HT1080 (cell line): ENCODE measurements at places on chromosomes 5 and 9. TPM values are rescaled to one million over a fixed set of nuclear protein-coding genes. Genes with fewer than 3 reads are reported as not detected.

DCTN4 gene
- 30.5 and 40.8 TPM in 2 replicates for total RNA-seq

FGF10 gene
- not detected in 2 replicates for total RNA-seq

DOCK2 gene
- 2.1 and 2.9 TPM in 2 replicates for total RNA-seq

SPATA31E1 gene
- total RNA-seq = not detected in 2 replicates

PDE4D gene
- total RNA-seq = 1.0 and 2.6 TPM in 2 replicates

FCN1 gene
- total RNA-seq = not detected in 2 replicates

CBY3 gene
- total RNA-seq = not detected in 2 replicates

SPEF2 gene
- total RNA-seq = 0.80 and 1.1 TPM in 2 replicates

GABRA6 gene
- 1.9 and 2.9 TPM in 2 replicates for total RNA-seq

CCL28 gene
- 0.11 TPM in 1 of 2 replicates, not detected in the other for total RNA-seq

ST8SIA4 gene
- not detected in 2 replicates for total RNA-seq

SLC1A1 gene
- total RNA-seq = 0.10 and 0.13 TPM in 2 replicates

DNAH5 gene
- total RNA-seq = 0.16 and 0.50 TPM in 2 replicates

CMYA5 gene
- total RNA-seq = 0.06 and 0.17 TPM in 2 replicates

FAM200C gene
- 5.0 TPM in 2 replicates for total RNA-seq

NUTM2F gene
- not detected in 2 replicates for total RNA-seq

SLC36A2 gene
- not detected in 2 replicates for total RNA-seq

DNA sequence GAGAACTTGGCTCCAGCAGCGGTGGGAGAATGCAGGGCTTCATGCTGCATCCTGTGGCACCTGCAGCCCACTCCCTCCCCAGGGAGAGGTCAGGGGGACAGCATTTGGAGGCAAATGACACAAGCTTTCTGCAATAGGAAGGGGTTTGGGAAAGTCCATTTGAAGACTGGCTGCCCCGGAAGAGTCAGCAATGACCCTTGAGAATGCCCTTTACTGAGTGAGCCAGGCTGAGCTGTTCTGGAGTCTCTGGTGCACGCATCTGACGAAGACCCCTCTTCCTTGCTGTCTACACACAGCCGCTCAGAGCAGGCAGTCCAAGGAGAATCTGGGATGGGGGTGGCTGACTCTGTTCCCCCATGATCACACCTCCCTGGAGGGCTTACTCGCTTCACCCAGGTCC lies 5.5 kb upstream of the NXNL2 start:
- DNase-seq = no peak

DNA sequence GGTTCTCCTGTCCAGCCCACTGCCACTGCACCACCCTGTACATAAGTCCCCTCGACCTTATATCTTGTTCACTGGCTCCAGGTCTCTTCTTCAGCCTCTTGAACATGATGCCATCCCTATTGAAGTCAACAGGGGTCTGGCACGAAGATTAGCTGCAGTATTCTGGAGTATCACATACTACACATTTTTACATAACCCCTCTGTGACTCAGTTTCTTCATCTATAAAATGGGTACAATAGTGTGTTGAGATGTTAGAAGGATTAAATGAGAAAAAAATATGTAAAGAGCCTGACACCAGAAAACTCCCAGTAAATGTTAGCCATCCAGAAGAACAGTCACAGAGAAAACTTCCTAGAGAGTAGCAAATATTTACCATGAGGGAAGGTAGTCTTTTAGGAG lies 98.9 kb downstream of the PIK3R1 start:
- no peak for DNase-seq

DNA sequence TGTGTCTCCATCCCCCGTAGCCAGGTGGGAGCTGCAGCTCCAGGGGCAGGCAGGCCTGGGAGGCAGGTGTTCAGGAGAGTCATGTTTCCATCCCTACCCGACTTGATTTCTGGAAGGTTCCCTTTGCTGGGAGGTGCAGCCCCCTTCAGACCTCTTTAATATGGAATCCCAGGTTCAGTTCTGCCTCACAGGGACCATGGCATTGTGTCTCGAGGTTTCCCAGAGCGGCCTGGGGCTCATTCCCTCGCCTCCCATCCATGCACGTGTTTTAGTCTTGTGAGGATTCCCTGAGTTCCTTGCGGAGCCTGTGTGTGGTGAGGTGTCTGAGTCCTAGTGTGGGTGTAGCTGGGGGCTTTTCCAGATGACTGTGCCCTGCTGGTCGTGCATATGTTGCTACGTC lies 16.5 kb upstream of the AHRR start:
- no peak for DNase-seq

GRCh38 chr5:109788596-109788995 lies 98.9 kb downstream of the MAN2A1 start:
- no peak for DNase-seq

GRCh38 chr5:27568811-27569210 lies 530.4 kb upstream of the CDH9 start:
- DNase-seq = peak; percentile 28

- DNase-seq = no peak
Observed at GRCh38 chr9:112162621-112163413, 12.3 kb downstream of the SUSD1 start.

- peak; percentile 50 for DNase-seq
Observed at GRCh38 chr5:140310434-140310833, 7.5 kb upstream of the PFDN1 start.

DNA sequence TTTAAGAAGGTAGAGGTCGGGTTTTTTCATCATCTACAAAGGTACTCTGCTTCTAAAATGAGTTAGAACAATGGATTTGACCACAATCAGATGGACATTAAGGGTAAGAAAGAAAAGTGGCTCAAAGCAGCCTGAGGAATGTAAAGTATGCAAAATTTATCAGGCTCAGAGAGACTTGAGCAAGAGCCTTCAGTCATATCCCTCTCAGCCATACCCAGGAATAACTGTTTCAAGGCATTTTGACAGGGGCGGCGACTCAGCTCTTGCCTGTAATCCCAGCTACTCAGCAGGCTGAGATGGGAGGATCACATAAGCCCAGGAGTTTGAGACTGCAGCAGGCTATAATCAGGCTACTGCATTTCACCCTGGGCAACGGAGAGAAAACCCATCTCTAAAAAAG lies 38.8 kb upstream of the ANXA2R start:
- DNase-seq = peak; percentile 46

DNA sequence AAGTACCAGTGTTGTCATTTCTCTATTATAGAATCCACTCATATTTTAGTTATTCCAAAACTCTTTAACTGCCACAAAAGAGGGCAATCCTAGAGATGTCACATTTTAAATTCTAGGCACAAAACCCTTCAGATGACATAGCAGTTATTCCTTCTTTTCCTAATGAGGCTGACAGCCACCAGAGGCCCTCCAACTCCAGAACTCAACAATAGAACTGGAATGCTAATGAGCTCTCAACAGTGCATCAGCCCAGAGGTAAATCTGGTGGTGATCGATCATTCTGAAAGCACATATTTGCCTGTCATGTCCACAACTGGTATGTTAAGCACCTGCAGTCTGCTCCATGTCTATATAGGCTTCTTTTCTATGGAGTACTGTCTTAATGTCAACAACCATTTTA lies 40.2 kb upstream of the RAB3C start:
- DNase-seq = no peak

DNA sequence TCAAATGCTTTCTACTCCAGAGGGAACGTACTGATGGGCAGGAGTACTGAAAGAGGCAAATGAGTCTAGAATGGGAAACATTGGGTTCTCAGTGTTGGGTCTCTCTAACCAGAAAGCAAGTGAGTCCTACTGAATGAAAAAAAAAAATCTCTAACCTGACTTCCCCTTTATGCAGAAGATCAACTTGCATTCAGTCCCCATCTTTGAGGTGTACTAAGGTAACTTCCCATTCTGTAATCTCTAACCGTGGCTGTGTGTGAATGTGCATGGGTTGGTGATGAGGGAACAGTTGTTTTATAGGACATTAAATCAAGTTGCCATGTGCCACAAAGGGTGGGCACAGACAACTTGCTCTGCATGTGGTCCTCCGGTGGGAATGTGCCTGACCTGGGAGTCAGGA lies 264.6 kb upstream of the CLINT1 start:
- DNase-seq = no peak

- DNase-seq = peak; percentile 90
Observed at GRCh38 chr5:142325725-142326479, 1.1 kb upstream of the SPRY4 start.

DNA sequence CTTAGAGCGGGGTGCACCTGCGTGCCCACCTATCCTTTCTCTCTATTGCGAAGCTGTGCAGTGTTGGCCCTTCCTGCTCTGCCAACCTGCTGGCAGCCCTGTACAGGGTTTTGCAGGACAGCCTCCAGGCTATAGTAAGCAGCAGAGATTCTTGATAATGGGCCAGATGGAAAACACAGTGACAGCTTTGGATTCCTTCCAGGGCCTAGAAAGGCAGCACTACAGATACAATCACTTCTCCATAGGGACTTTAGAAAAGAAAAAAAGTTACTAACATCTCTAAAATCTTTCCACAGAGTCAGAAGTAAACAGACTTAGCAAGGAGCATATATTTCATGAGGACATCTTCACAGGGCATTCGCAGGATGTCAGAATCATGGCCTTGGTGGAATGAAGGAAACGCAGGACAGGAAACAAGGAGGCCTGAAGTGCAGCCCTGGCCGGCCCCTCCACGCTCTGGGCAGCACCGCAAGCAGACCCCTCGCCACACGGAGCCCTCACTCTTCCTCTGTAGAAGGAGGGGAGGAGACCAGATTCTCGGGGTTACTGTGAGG lies 172.1 kb upstream of the GAS1 start:
- peak; percentile 7 for DNase-seq

GRCh38 chr9:128987805-128988204 lies 40.3 kb downstream of the NUP188 start:
- DNase-seq = peak; percentile 72

- DNase-seq = no peak
Observed at GRCh38 chr9:83526901-83527300, 11.3 kb downstream of the FRMD3 start.

DNA sequence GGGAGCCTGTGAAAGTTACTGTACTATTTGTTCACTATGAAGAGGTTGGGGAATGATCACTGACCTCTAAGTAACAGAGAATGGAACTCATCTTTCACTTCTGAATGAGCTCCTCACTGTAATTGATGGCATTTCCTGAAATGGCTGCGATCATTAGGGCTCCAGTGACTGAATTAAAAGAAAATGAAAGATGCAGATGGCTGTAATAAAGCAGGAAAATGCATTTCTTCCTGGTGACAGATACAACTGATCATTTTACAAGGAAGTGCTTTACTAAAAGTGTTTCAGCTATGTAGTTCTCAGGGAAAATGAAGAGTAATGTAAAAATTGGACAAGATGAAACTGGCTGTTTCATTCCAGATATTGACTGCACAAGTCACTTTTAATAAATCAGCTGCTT lies 1200.6 kb upstream of the NUDT12 start:
- DNase-seq = no peak

GRCh38 chr5:176183321-176184074 lies 54.7 kb upstream of the SIMC1 start:
- DNase-seq = no peak

DNA sequence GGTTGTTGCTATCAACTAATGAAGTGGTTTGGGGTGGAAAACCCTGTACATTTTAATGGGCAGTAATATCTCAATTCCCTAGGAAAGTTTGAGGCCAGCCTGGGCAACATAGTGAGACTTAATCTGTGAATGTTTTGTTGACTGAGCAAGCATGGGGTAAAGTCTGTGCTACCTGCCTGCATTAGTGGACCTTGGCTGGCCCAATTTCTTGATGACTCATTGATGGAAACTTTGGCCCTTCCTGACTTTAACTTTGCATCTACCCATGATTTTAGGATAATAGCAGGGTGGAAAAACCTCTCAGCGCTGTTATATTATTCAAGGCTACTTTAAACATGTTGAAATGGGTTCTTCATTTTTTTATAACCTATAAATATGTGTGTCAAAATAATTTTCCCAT lies 389.4 kb upstream of the RORB start:
- no peak for DNase-seq

DNA sequence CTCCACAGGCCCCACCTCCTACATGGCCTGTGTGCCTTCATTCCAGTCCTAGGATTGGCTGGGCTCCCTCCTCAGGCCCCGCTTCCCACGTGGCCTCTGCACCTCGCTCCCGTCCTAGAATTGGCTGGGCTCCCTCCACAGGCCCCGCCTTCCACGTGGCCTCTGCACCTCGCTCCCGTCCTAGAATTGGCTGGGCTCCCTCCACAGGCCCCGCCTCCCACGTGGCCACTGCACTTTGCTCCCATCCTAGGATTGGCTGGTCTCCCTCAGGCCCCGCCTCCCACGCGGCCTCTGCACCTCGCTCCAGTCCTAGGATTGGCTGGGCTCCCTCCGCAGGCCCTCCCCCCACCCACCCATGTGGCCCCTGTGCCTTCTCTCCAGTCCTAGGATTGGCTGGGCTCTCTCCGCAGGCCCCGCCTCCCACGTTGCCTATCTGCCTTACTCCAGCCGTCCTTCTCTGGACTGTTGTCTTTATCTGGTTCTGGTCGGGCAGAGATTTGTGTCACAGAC lies 45.3 kb upstream of the CACNA1B start:
- no peak for DNase-seq

DNA sequence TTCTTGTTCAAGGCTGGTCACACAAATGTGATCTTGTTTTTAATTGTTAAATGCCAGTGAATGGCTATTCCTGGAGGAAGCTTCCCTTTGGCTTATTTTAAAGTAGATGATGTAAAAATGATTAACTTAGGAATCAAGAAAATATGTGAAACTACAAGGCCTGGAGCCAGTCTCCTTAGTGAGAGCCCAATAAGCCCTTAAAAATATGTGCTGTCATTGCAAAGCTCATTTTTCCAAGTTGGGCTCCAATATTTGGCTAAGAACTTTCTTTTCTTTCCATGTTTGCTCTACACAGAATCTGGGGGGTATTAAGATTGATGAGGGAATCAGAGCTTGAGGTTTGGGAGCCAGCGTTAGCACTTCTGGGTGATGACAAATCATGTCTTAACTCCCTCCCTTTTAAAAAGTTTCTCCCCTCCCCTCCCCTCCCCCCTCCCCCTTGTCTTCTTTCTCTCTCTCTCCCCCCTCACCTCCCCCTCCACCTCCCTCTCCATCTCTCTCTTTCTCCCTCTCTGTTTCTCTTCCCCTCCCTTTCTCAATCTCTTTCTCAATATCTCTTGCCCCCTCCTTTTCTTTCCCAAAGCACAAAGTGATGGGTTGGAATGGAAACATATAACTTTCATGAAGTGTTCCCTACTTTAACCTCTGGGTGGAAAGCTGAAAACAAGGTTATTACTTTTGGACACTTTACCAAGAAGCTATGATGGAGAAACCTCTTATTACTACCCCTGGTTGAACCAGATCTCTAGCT lies 86.0 kb downstream of the FBXL7 start:
- no peak for DNase-seq

- peak; percentile 41 for DNase-seq
Observed at GRCh38 chr5:143134900-143135299, 268.6 kb downstream of the NR3C1 start.

- DNase-seq = peak; percentile 63
Observed at GRCh38 chr5:5497152-5497788, 74.8 kb downstream of the ICE1 start.

GRCh38 chr5:160438316-160439204 lies 16.9 kb downstream of the PTTG1 start:
- DNase-seq = peak; percentile 62
